ENCODE measurements at places on chromosomes 2 and 18. TPM values are rescaled to one million over a fixed set of nuclear protein-coding genes. Genes with fewer than 3 reads are reported as not detected.

Gene PPP1R1C
- 8.8 TPM for total RNA-seq

Gene CFAP53
- total RNA-seq = 1.7 TPM

Gene KIAA2012
- total RNA-seq = not detected

- DNase-seq = no peak
These were observed 42.2 kb downstream of the TTC32 start for GRCh38 chr2:19859565-19859964.

DNA sequence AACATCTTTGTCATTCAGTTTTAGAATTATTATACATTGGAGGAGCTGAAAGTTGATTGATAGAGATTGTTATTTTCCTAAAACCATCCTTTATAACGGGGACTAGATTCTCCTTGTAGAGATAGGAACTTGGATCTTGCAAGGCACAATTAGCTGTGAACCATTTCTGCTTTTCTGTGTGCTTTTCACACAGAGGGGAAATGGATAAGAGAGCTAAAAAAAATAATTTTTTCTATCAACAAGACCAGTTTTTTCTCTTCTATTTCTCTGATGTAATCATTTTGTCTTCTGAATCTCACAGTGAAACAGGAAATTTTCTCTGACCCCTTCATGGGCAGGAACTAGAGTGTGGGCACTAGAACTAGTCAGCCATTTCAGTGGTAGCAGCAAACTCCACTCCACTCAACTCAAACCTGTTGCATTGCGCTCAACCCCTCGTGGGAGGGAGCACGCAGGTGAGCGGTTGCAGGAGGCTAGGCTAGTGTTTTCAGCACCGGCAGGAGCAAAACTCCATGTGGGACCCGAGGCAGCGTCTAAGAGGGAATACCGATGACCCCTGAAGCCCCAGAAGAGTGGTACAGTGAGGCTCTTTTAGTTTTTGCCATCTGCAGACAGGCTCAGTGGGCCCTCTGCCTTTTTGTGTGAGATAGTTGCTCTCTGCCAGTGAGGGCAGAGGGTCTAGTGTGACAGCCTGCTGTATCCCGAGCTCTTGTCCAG, 24.0 kb upstream of the SLC39A10 start:
- no peak for DNase-seq

GRCh38 chr2:130851624-130852382, 15.1 kb downstream of the ARHGEF4 start:
- no peak for DNase-seq

DNA sequence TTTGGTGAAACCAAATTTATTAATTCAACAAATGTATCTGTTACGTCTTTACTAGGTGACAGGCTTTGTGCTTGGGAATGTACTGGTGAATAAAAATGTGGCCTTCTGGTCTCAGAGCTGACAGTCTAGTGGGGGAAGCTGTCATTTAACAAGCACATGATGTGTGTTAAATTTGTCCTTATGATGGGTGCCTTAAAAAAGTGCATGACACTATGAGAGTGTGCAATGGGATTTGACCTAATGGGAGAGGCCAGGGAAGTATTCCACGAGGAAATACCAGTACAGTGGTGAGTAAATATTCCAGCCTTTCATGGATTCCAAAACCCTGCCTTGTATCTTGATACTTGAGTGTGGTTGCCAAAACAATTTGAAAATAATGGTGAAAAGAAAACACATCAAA, 308.9 kb downstream of the PLCL1 start:
- DNase-seq = no peak

DNA sequence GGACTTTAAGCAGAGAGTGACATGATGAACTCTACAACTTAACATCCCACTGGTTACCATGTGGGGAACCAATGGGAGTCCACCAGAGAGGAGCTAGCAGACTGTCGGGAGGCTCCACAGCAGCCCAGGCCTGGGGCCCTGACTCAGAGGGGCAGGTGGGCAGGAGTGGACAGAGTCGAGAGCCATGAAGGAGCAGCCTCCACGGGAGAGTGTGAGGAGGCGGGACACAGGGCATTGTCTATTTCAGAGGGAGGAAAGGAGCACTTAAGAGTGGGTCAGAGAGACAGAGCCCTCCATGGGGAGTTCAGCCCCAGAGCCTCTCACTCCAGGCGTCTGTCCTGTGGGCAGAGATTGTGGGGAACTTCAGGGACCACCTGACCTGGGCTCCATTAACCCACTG, 118.7 kb downstream of the CYP26B1 start:
- DNase-seq = no peak

DNA sequence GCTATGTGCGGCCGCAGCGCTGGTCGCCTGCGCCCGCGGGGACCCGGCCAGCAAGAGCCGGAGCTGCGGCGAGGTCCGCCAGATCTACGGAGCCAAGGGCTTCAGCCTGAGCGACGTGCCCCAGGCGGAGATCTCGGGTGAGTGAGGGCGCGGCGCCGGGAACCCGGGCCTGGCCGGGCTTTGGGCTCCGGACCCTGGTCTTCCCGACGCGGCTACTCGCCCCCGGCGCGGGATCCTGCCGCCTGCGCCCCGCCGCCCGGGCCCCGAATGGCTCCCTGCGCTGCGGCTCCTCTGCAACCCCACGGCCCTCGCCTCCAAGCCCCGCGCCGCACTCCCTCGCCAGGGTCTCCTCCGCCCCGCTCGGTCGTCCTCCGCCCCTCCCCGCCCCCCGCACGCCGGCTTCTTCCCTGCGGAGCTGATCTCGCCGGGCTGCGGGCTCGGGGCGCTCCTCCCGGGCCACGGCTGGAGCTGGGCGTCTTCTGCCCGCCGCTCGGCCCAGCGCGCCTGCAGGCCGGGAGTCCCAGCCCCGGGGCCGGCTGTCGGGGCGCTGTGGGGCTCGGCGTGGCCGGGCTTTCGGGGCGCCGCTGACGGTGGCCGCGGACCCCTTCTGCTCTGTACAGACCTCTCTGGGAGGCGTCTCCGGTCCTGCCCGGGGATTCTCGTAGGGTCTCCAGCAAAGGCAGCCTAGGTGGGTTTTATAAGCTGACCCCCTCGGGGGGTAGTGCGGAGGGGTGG, 652 bp downstream of the GPC1 start:
- DNase-seq = no peak

- no peak for DNase-seq
These were observed 171.1 kb downstream of the ZFP36L2 start for GRCh38 chr2:43055086-43055912.

DNA sequence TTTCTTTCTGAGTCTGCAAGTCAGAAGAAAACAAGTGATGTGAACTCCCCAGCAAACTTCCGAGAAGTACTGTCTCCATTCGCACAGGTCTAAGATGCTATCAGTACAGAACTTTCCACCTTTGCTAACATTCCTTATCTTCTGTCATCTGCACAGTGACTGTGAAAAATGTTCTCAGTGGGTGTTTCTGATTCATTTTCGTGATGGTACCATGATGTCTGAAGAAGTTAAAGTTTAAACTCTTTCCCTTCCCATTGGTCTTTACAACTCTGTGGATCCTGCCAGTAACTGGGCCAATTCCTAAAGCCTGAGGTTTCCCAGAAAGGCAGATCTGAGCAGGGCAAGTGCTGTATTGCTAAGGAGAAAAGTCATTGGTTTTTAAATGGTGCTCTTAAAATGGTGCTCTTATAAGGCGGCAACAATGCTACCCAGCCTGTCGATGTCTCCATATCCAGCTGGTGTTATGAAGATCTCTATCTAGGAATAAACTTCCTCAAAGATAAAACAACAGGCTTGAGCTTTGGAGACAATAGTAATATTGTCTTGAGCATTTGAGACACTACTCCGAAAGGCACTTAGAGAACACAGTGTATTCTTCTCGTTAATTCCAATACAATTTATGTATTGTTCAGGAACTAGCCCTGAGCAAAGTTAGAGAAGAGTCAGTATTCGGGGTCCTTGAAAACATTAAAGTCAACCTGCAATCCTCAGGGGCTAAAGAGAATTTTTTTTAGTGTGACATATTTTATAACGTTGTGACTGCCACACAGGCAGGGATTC, 232.3 kb downstream of the OSR1 start:
- DNase-seq = no peak
